ENCODE measurements at places on chromosomes 11 and 22.

GRCh38 chr11:8019314-8020243 lies 32.4 kb downstream of the EIF3F start:
- DNase-seq: no peak

- no peak for DNase-seq
These were observed 67.3 kb downstream of the MCHR1 start for GRCh38 chr22:40746428-40747220.

GRCh38 chr22:35538801-35539321 lies 1.8 kb upstream of the RASD2 start:
- DNase-seq: peak; percentile 31

DNA sequence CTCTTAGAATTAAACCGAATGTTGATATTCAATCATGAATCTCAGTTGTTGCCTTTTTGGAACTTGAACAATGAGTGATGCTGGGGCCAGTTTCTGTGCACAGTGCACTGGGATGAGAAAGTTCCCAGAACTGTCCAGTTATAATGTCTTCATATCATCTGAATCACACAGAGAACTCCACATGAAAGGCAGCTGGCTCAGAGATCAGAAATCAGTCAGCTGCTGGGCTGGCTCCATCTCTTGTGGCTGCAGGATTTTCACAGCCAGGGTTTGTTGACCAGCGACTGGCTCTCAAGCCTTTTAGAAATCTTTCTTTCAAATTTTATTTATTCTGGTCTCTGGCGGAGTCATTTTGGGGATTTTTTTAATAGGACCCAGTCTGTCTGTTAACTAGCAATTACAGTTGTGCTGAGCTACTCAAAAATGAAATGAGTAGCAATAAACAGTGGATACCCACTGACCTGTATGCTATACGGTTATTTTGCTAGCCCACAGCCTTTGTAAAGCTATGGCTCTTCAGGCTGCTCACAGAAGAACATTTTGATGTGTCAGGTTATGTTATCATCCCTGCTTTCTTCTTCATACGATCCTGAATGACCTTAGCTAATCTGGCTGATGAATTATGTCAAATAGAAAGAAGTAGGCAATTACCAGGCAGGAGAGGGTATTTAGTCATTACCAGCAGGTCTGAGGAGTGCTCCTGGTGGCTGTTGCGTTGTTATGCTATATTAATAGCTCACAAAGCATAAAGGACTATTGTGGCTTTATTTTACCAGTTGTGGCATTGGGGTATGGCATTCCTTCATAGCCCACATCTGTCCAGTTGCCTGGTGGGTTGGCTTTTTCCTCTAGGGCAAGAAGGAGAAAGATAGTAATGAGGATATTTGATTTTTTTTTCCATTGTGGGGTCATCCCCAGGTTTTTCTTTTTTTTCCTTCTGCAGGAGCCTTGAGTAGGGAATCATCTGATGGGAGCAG lies 3.6 kb downstream of the FAT3 start:
- no peak for DNase-seq

DNA sequence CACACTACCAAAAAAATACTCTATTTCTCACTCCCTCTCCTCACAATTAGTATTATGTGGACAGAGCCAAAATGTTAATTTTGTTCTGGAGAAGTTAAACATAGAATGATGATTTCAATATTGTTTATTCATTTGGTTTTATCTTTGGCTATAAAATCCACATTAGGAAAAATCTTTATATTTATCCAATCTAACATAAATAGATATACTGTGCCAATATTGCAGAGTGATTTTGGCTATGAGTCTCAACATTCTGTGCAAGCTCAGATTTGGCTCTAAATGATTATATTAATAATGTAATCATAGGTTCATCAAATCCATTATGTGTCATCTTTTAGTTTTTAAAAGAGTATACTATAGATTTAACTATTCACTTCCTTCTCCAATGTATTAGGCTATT lies 667.5 kb upstream of the CHORDC1 start:
- no peak for DNase-seq

DNA sequence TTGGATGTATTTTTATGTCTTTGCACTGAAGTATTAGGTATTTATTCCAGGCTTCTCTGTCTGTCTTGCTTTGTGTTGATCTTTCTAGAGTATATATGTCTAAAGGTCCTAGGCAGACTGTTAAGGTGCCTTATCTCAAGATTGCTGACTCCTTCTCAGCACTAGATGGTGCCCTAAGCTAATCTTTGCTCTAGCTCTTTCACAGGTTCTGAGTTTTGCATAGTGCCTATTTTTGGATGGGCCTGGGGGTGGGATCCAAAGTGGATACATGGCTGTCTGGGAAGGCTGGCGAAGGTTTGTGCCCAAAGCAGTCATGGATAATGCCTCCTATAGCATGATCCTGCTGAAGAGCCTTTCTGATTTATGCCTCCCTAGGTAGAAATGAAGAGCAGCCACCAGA lies 154.9 kb downstream of the TRPC6 start:
- no peak for DNase-seq

- DNase-seq: no peak
These were observed 434.4 kb downstream of the METTL15 start for GRCh38 chr11:28542561-28542960.

DNA sequence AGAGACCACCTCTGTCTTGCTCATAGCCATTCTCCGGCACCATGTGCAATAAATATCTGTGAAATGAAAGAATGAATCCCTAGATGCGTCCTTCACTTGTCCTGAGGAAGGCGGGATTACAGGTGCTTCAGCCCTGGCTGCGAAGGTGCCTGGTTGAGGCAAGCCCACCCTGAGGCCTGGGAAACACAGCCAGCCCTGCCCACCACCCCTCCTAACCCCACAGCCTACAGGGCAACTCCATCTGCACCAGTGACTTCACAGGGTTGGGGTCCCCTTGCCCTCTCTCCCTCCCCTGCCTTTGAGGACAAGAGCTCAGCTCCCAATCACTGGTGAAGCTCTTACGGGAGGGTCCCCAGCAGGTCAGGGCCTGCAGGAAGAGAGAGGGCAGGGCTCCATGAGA lies 17.5 kb upstream of the SCGB1A1 start:
- no peak for DNase-seq

DNA sequence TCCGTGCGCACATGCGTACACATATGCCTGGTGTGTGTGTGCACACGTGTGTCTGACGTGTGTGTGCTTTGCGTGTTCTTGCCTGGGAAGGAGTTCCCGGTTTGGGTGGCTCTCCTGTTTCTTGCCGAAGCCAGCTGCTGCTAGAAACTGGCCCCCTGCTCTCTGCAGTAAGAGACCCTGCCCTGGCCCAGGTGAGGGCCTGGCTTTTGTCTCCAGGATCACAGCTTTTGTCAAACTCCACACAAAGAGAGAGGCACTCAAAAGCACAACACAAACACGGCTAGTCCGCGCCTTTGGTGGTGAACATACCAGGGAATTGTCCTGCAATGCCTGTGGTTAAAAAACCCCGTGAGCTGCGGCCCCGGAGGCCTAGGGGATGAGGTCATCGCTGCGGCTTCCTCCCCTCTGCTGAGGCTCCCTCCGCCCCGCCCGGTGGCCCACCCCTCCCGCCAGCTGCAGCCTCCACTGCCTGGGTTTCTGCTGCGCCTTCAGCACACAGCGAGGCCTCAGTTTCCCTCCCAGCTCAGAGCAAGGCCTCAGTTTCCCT lies 88.9 kb downstream of the KCNQ1 start:
- no peak for DNase-seq

- DNase-seq: no peak
These were observed at the start of gene PITPNM1 for GRCh38 chr11:67504950-67505581. Gene PITPNM1 (minus strand): TSS chr11:67505363. CDS start chr11:67504180, 1,183 bp downstream.

DNA sequence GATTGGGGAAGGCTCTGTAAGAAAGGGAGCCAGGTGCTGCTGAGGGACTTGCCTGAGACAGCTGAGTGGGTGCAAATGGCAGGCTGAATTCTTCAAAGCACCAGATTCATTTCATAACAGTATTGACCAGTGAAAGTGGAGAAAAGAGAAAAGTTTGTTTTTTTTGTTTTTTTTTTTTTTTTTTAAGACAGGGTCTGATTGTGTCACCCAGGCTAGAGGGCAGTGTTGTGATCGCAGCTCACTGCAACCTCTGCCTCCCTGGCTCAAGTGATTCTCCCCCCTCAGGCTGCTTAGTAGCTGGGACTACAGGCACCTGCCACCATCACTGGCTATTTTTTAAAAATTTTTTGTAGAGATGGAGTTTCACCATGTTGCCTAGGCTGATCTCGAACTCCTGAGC lies 494.0 kb downstream of the MIAT start:
- no peak for DNase-seq

DNA sequence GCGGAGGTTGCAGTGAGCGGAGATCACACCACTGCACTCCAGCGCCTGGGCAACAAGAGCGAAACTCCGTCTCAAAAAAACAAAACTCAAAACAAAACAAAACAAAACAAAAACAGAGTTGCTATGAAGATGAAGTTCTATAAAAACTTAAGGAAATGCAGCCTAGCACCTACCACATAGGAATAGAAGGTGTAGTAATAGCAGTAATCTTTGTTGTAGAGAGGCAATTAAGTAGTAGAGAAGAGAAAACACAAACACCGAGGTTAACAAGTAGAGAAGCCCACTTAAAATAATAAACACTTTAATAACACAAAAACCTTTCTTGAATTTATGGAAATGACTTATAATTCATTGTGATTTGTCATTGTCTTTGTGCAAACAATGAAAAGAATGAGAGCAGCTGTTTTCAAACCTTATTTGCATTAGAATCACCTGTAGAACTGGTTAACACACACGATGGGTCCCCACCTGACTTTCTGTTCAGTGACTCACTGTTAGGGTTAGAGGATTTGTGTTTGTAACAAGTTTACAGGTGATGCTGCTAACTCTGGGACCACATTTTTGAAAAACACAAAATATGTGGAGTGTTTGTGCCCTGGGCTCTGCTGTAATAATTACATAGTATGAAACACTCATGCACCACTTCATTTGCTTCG lies 43.1 kb downstream of the TYR start:
- no peak for DNase-seq

DNA sequence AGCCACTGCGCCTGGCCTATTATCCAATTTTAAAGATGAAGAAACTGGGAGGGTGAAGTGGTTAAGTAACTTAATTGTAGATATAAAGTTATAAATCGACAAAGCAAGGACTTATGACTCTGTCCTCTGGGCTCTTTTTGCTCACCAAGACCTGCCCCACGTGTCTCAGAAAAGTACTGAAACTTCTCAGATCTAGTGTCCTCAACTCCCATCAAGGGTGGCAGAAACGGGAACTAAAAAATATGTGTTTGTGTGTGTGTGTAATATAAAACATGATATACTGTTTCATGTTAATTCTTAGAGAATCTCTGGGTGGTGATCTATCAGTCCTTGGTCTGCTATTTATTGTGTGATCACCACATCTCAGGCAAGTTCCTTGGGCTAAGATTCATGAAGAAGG lies 104.9 kb downstream of the GAB2 start:
- DNase-seq: no peak

- DNase-seq: peak; percentile 61
These were observed 113.0 kb upstream of the CLMP start for GRCh38 chr11:123308077-123308476.

- no peak for DNase-seq
These were observed 71.6 kb upstream of the SHANK2 start for GRCh38 chr11:71323876-71324526.

- peak; percentile 72 for DNase-seq
These were observed 9.7 kb upstream of the AHNAK start for GRCh38 chr11:62556108-62556874.

- DNase-seq: peak; percentile 98
These were observed at the start of the genes AAMDC and RSF1 for GRCh38 chr11:77820565-77821348. Gene AAMDC (plus strand): TSS chr11:77821144. CDS start chr11:77842497, 21,353 bp downstream. Gene RSF1 (minus strand): TSS chr11:77820722. CDS start chr11:77820714, 8 bp downstream.

GRCh38 chr11:85809191-85809590 lies 1.8 kb downstream of the SYTL2 start:
- no peak for DNase-seq

- DNase-seq: no peak
These were observed 3.6 kb upstream of the ME3 start for GRCh38 chr11:86676010-86676409.

GRCh38 chr11:19577976-19578619 lies 134.5 kb upstream of the NAV2 start:
- peak; percentile 56 for DNase-seq

DNA sequence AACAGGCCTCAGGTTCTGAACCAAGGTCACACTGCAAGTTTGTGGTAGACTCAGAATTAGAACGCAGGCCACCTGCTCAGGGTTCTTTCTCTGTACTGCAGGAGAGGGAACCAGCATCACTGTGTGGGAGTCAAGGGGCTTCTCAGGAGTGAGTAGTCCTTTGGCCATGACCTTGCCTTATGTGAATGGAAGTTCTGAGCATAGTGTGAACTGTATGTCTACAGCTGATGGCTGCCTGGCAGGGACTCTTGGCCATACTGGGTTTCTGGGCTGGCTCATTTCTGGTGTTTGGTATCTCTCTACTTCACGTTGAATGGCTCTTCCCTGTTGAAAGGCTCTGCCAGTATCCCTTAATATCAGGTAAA lies 40.1 kb upstream of the TUB start:
- no peak for DNase-seq

GRCh38 chr22:40022536-40023240 lies 27.9 kb downstream of the FAM83F start:
- DNase-seq: no peak

DNA sequence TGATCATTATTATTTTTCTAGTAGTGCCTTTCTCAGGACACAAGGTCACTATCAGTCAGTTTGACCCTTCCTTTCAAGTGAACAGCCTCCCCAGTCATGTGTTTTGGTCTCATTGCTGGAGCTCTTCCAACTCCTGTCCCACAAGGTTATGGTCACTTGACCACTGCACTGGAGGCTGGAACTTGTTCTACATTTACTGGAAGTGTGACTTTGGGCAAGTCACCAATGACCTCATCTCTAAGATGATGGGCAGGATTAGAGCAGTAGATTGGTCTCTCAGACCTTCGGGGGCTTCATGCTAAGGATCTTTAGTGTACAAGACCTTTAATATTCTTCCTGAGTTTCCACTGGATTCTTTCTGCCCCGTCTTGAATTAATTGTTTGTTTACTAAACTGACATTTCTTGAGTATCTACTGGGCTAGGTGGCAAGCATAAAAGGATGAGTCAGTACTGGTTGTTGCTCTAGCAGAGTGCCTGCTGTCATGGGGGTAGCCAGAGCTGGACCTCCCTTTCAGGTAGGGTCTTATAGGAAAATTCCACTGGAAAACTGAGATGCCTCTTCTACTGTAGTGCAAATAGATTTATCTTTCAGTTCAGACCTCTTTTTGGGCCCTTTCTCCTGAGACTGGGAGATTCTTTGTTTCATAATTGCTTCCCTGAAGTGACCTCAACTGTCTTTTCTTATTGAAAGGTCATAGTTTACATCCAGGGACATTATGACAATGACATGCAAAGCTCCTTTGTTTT lies 106.8 kb downstream of the GRAMD1B start:
- DNase-seq: no peak

GRCh38 chr22:31618057-31618456 lies 44.0 kb downstream of the PISD start:
- no peak for DNase-seq

GRCh38 chr11:61370349-61371005 lies 8.3 kb downstream of the TMEM138 start:
- no peak for DNase-seq

GRCh38 chr11:98155696-98156095 lies 865.1 kb upstream of the CNTN5 start:
- no peak for DNase-seq

GRCh38 chr11:10601837-10602236 lies 33.4 kb upstream of the LYVE1 start:
- no peak for DNase-seq

- DNase-seq: no peak
These were observed 2.0 kb upstream of the TP53I11 start for GRCh38 chr11:44952500-44953260.

GRCh38 chr11:78727816-78728215 lies 153.2 kb upstream of the NARS2 start:
- no peak for DNase-seq

GRCh38 chr11:31806186-31806927 lies 4.8 kb downstream of the PAX6 start:
- DNase-seq: no peak

- DNase-seq: no peak
These were observed 16.8 kb downstream of the KCNJ11 start for GRCh38 chr11:17371614-17372013.
